ENCODE measurements at places on chromosomes 3 and 15.
A peak's percentile ranks its signal among the peaks of the same experiment; 100 is the strongest.

DNA sequence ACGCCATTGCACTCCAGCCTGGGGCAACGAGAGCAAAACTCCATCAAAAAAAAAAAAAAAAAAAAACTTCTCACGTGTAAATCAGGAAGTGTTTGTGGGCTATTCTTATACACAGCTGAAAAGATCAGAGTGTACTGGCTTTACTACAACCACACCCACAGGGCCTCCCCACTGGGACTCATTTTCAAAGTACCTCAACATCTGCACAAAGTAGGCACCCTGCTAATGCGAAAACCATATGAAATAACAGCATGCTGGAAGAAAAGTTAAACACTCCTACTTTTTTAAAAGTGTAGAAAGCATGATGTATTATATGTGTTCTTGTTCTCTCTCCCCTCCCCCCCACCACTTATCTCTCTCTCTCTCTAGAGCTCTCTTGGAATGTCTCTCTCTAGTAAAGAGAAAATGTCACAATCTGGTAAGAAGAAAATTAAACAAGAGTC is 11.1 kb downstream of the UACA start:
- DNase-seq = no peak

DNA sequence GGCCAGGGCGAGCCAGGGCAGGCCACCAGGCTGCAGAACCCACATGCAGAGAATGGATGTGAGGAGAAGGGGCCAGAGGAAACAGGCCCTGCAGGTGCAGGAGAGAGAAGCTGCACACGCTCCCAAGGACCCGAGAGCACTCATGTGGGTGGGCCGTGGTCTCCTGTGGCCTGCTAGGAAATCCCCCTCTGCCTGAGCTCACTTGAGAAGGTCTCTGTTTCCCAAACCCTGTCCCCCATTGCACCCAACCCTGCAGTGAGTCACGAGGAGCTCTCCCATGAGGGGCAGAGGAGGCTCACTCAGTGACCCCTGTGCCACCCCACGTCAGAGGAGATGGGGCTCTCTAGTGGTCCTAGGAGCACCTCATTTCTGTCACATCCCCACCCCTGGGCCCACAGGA is 111.1 kb downstream of the KLF13 start:
- no peak for DNase-seq

DNA sequence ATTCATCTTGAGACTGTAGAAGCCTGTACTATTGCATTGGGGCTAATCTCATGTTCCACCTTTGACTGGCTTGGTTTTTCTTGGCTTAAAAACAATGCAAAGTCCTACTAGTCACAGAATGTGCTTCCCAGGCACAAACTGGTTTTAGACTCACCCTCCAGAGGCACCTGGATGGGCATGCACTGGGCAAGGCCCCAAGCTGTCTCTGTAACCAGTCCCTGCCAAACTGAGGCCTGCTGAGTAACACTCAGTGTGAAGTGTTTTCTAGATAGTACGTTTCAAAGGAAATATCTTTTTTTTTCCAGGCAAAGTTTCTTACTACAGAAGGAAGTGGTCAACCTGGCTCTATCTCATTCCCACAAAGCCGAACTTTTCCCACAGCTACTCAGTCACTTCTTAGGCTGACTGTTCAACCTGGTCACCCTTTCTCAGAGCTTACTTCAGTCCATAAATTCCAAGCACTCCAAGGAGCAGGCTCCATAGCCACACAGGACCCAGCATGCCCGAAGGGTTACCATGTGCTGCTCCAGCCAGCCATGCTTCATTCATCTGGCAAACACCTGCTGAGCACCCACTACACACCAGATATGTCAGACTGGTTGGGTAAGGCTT is 57.4 kb downstream of the NPTN start:
- DNase-seq = no peak

- no peak for DNase-seq
Measured at GRCh38 chr3:79845546-79845945, 77.7 kb upstream of the ROBO1 start.

- DNase-seq = no peak
Measured at GRCh38 chr3:111846717-111847116, 12.3 kb upstream of the PHLDB2 start.

GRCh38 chr15:25803036-25803435 is 60.1 kb downstream of the ATP10A start:
- DNase-seq = no peak

GRCh38 chr3:14810070-14810791 is 8.5 kb upstream of the FGD5 start:
- no peak for DNase-seq

GRCh38 chr3:141063831-141064230 is 12.7 kb downstream of the SPSB4 start:
- no peak for DNase-seq

DNA sequence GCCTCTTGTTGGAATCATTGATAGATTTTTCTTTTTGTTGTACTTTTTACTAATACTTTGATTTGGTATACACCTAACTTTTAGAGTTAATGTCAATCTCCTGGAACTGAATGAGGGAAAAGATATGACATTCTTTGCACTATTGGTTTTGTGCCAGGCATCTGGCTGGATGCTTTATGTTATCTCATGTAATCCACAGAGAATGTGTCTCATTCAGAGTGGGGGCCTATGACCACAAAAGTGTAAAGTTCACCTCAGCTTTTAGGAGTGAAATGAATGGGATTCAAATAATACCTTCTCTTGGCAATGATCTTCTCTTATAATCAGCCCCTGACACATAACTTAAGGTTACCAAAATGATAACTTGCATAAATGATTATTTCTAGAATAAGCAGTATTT is 329.1 kb upstream of the ROPN1 start:
- no peak for DNase-seq

- no peak for DNase-seq
Measured at GRCh38 chr3:194991338-194991654, 279.7 kb downstream of the XXYLT1 start.

DNA sequence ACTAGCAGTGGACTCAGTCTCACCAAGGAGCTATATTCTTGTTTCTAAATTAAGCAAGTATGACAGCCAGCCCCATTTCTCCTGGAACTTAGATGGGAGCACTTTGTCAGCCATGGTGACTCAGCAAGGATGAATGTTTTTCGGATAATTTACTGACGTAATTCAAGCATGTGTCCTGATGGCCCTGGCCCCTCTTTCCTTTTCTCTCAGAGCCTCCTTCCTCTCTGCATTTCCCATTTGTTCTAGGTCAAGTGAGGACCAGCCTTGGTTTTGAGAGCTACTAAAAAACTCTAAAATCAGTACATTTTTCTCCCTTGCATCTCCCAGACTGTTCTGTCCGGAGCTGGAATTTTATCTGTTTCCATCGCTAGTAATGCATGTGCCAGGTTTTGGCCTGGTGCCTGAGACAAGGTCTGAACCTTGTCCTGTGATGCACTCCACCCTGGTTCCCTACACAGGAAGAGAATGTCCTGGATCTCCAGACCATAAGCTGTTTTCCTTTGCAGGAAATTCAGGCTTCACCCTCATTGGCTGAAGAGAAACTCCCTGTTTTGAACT is 256.6 kb upstream of the ROPN1 start:
- no peak for DNase-seq

GRCh38 chr3:16203671-16204629 is 29.5 kb downstream of the GALNT15 start:
- no peak for DNase-seq

GRCh38 chr15:51401872-51402517 is 60.5 kb downstream of the GLDN start:
- no peak for DNase-seq

DNA sequence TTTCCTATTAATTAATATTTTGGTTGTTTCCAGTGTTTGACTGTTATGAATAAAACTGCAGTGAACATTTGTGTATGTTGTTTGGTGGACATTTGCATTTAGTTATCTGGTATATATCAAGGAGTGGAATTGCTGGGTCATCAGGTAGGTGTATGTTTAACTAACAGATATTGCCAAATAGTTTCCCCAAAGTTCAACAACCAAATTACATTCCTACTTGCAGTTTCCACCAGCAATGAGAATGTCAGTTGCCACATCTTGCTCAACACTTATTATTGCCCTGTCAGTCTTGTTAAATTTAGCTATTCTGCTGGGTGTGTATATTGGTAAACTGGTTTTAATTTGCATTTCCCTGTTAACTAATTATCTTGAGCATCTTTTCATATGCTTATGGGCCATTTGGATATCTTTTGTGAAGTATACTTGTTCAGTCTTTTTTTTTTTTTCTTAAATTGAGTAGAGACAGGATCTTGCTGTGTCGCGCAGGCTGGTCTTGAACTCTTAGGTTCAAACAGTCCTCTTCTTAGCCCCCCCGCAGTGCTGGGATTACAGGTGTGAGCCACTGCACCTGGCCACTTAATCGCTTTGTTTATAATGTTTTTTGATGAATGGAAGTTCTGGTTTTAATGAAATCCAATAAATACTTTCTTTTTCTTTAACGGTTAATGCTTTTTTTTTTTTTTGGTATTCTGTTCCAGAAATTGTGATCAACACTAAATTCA is 7.9 kb downstream of the FEM1B start:
- DNase-seq = no peak

GRCh38 chr15:55627730-55628368 is 39.7 kb upstream of the PYGO1 start:
- DNase-seq = no peak

DNA sequence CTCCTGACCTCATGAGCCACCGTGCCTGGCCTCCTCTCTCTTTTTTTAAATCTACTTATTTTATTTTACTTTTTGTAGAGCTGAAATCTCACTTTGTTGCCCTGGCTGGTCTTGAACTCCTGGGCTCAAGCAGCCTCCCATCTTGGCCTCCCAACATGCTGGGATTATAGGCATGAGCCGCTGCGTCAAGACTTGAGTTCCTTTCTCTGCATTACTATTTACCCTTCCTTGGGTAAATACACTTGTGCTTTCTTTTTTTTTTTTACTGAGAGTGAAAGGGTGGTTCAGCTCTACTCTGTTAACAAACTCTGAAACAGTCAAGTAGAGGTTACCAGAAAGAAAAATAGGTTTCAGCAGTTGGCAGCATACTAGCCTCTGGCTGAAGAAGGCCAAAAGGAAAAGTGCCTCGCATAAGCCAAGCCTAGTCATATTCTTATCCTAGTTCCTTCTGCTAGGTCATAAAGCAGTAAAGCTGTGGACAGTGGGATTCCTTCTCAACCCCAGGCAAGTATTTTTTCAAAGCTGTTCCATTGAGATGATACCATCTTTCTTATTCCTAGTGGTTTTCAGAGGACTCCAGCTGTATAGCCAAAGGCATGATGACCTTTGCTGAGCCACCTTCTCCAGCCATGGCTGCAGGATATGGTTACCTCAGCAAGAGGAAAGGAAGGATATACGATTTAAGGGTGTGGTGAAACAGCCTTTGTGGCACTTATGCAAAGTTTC is 135.1 kb downstream of the RBPMS2 start:
- DNase-seq = no peak

DNA sequence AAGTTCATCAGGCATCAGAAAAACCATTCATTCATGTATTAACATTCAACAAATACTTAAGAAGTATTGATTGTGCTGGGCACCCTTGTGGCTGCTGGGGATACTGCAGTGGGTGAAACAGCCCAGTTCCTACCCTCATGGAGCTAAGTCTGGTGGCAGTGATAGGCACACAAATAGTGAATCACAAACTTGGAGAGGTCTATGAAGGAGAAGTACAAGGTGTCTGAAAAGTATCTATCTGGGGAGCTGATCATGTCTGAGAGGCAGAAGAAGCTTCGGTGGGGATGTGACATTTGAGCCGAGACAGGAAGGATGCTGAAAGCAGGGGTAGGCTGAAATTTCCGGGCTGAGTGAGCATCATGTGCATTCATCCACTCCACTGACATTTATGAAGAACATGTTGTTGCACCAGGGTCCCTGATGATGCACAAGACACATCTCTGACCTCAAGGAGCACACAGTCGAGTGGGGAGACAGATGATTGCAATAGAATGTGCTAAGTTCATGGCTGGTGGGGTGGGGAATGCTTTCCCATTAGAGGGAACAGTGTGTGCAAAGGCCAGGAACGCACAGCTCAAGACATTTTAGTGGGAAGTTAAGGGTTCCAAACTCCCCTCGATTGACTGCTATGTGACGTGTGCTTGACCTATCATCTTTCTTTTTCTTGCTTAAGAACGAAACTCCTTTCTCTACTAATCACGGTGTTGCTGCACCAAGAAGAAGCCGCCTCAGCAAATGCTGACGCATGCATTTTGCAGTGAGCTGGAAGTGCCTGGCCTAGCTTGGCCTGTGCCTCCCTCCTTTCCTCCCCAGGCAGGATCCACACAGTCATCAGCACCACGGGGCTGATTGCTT is 309.1 kb upstream of the ICE2 start:
- peak; percentile 11 for DNase-seq

DNA sequence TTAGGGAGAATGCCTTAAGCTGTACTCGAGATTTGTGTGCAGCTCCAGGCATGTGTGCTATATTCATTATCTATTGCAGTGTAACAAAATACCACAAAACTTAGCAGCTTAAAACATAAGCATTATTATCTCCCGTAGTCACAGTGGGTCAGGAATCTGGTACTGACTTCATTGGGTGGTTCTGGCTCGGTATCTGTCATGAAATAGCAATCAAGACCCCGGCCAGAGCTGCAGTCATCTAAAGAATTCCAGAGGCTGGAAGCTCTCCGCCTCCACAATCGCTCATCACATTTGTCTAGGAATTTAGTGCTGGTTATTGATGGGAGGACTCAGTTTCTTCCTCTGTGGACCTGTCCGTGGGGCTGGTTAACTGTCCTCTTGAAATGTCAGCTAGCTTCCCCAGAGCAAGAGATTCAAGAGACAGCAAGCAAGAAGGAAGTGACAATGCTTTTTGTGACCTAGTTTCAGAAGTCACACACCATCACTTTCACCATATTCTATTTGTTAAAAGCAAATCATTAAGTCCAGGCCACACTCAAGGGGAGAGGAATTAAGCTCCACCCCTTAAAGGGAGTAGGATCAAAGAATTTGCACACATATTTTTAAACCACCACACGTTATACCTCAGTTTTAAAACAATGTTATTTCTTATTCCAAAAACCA is 76.1 kb downstream of the TOP2B start:
- no peak for DNase-seq

DNA sequence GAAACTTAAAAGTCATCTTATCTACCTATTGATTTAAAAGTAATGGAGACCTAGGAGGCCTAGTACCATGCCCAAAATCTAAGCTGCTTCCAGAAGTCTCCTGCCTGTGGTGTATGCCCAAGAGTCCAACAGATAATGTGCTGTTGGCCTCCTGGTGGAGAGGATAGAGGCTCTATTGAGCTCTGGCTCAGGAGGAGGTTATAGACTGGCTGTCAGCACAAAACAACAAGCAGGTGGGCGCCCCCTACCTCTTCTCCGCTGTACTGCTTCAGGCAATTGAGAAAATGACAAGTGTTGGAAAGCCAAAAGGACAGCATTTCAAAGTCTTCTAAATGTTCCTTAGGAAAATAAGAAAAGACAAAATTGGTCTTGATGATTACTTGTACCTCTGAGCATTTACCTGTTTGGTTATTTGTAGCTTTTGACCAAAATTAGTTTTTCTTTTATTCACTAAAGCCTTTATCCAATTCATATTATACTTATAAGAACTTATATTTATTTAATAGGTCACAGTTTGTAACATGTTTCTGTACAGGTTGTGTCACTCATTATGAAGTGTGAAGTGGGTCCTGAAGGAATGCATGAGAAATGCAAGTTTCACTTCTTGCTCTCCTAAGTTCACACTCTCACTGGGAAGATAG is 17.2 kb upstream of the GNB5 start:
- DNase-seq = peak; percentile 53

GRCh38 chr3:43770426-43771103 is 79.8 kb downstream of the ABHD5 start:
- no peak for DNase-seq

Measured in activated CD8-positive, alpha-beta memory T cell treated with anti-CD3 and anti-CD28 coated beads for 1 hour (primary cell).